ENCODE measurements at places on chromosomes 2 and 18.

- no peak for DNase-seq
Measured at GRCh38 chr2:84539729-84540128, 23.4 kb downstream of the DNAH6 start.

DNA sequence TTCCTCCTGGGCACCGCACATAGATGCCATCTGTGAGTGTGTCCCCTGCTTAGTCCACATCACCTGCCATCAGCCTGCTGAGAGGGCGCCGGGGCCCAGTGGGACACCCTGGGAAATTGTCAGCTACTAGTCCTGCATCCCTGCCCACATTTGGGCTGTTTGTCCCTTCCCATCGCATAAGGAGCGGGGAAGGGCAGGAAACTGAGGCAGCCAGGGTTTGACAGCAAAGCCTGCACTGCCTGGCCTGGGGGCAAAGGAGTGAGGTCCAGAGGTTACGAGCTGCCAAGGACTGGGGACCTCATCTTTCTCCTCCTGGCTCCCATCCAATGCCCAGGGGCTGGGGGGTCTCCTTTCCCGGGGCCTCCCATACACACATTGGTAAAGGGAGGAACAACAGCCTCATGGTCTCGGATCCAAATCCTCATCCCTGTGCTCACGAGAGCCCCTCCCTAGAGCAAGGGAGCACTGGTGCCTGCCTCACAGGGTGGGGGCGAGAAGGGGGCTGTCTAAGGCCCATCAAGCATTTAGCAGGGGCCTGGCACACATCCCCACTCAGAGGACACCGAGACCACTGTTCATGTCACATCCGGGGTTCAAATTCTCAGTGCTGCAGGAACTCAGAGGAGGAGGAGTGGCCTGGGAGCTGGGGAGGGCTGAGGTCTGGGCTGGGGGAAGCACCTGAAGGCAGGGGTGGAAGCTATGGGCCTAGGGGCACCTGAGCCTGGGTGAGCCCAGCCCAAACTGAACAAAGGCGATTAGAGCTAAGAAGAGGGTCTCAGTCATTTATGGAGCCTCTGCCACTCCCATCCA is 113.8 kb downstream of the SMAD7 start:
- no peak for DNase-seq

DNA sequence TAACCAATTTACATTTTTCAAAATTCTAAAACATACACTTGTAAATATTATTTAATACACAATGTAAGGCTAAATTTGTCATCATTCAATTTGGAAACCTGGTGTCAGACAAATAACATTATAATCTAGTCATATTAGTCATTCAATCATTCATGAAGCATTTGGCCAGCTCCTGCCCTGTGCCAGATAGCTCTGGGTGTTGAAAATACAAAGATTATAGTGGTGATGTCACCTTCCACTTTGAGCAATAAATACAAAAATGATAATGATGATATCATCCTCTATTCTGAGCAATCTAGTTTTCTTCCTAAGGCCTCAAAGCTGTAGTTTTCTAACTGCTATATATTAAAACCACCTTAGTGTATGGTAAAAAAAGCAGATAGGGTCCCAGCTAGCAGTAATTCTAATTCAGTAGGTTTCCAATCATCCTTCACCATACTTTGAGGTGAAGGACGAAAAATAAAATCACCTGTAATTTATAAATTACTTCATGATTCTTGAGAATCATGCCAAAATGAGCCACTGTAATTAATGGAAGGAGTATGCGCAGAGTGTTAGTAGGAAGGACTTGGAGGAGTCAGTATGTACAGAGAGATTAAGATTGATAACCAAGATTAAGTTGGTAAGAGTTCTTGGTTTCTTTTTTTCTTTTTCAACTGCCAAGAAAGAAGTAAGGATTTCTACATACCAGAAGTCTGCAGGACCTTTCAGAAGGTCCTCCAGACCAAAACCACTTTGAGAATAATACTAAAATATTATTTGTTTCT is 23.2 kb downstream of the MEMO1 start:
- no peak for DNase-seq

GRCh38 chr2:64989982-64990614 is 899 bp downstream of the SLC1A4 start:
- peak; percentile 72 for DNase-seq

DNA sequence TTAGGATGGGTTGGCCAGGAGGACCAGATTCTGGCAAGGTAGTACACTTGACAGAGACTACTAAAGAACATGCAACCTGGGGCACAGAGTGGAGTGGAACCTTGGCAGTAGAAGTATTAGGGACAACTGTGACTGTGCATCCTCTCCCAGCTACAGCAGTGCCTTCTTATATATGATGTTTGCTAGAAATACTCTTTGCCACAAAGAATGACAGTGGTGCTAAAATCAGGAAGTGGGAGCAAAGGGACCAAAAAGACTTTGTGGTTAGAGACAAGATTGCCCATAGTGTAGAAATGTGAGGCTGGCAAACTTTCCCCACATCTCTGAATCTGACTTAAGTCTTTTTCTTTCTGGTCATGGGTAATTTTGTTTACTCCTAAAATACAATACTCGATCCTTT is 9.4 kb upstream of the SLC38A11 start:
- DNase-seq, result no peak
